ENCODE measurements at places on chromosomes 6 and 20.
A peak's percentile ranks its signal among the peaks of the same experiment; 100 is the strongest.

DNA sequence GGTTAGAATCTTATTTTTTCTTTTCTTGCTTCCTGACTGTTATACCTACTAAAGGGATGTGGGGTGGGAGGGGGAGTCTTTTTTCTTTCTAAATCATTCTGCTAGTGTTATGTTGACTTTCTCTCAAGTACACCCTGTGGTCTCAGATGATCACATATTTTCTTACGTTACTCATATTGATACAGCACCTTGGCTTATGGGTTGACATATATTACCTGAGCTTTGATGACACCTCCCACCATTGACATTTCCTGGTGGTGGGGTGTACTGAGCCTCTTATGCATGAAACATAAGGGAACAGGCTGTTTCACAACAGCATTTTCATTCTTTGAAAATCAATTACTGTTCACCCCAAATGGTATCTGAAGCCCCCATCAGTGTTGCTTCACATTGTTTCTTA is 169.8 kb downstream of the MMS22L start:
- DNase-seq, result peak; percentile 68

DNA sequence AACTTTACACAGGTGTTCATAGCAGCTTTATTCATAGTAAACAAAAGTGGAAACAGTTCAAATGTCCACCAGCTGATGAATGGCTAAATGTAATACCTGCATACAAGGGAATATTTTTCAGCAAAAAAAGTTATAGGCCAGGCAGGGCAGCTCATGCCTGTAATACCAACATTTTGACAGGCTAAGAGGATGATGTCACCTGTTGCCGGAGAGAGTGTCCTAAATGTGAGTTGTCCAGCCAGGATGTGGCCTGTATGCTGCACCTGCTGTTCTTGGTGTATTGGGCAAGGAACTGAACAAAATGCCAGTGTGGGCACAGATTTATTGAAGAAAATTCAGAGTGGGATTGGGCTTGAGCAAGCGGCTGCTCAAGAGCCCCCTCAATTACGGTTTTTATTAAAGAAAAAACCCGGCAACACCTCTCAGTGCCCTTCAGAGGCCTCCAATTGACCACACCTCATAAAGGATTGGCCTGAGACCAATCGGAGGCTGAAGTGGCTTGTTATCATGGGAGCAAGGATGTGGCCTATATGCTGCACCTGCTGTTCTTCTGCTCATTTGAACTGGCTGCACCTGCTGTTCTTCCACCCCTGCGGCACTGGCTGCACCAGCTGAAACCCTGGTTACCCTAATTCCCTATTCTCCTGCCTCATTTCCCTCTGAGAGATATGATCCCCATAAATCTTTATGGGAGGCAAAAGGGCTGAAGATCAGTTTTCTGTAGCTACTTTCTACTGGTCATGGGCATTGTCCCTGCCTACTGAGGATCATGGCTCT is 164.3 kb upstream of the PROKR2 start:
- no peak for DNase-seq

DNA sequence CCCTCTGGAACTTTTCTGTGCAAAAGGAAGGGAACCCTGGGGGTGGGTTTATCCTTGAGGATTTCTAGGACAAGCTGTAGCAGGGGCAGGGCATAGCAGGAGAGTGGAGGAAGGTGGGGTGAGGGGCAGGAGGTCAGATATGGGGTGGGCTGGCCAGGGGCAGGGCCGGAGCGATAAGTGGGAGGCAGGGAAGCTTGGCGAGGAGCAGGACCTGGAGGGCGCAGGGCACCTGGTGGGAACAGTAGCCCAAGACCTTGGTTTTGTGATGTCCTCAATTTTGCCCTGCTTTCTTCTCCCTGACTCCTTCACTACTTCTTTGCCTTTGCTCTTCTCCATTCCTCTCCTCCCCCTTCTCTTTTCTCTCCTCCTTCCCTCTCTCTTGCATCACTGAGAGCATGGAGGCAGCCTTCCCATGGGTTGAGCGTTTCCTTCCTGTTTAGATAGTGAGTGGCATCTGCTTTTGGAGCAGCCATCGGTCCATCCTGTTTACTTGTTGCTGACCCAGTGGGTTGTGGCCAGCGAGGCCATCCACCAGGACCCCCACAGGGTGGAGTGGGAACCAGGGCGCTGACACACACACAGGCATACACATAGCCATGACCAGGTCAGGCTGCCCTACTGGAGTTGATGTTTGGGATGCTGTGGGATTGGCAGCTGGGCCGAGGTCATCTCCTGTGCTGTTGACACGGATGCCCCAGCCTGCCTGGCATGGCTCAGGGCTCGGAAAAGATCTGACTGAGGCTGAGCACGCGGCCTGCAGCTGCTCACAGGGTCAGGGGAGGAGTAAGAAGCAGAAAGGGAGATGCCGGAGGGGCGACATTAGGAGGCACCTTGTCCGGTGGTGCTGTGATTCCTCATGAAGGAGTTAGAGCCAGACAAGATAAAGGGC is 121.0 kb upstream of the RNF24 start:
- no peak for DNase-seq

DNA sequence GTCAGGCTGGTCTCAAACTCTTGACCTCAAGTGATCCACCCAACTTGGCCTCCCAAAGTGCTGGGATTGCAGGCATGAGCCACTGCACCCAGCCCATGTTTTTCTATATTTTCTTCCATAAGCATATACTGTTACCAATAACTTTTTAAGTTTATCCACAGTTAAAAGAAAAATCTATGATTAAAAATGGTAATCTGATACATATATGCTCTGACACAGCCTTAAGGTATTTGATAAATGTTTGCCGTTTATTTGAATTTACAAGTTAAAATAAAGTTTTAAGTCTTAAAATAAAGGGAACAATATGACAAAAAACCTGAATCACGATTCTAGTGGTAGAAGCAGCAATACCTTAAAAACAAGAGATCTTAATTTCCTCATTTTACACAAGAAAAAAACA is 5.2 kb downstream of the STK38 start:
- DNase-seq, result no peak

GRCh38 chr20:58855506-58856389 is 3.2 kb downstream of the GNAS start:
- DNase-seq, result no peak
